ENCODE measurements at places on chromosomes 16 and 17.

DNA sequence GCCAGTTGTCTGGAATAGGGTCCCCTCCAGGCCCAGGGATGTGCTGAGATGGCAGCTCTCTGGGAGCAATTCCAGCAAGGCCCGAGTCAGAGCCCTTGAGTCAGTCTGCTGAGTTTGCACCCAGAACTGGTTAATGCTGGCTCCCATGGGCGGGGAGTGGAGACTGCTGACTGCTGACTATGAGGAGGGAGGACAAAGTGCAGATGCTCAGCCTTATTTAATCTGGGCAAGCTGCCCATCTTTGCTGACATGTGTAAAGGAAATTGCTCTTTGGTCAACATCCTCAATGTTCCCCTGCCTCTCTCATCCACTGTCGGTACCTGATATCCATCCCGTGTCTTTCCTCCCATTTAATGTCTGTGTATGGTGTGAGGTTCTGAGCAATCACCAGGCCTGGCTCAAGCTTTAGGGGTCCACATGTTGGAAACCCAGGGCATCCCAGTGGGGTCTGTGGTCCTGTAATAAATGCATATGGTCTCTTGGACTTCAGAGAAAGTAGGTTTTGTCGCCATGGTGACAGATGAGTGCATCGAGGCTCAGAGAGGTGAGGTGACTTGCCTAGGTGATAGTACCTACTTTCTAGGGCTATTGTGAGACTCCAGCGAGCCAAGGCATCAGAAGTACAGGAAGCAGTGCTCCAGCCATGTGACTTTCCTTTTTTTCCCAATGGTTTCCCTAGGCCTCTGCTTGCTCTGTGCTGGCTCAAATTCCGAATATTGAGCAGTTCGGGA lies 20.0 kb upstream of the RNF135 start:
- H3K4me1 ChIP-seq, result no peaks in the 10 kb centered on the region
- DNase-seq, result no peak
- no peaks in the 10 kb centered on the region for H3K36me3 ChIP-seq
- no peaks in the 10 kb centered on the region for H3K27me3 ChIP-seq
- no peak overlapping the region for H3K4me3 ChIP-seq

DNA sequence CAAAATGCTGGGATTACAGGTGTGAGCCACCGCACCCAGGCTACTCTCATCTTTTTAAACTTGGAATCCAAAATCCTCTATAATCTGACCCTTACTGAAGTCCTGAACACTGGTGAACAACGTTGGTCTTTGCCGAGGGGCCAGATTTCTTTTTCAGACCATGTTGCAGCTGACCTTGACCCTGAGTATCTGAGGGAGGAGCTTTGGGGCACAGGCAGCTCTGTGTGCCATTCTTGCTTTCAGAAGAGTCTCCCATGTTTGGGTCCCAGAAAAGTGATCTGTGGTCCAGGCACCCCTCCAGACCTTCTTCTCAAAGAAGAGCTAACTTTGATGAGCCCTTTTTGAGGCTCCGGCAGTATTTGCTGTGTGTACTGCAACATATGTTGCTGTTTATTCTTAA lies 50.4 kb downstream of the CENPV start:
- no peak for DNase-seq
- no peak overlapping the region for H3K4me3 ChIP-seq
- H3K27ac ChIP-seq, result no peak overlapping the region
- peaks cover 11% of the 10 kb centered on the region for H3K4me1 ChIP-seq

- DNase-seq, result no peak
- H3K4me1 ChIP-seq, result peaks cover 9% of the 10 kb centered on the region
- H3K27ac ChIP-seq, result no peak overlapping the region
- H3K36me3 ChIP-seq, result no peaks in the 10 kb centered on the region
- H3K27me3 ChIP-seq, result peaks cover 16% of the 10 kb centered on the region
Measured at GRCh38 chr17:79695293-79695790, 35.4 kb upstream of the ENPP7 start.

DNA sequence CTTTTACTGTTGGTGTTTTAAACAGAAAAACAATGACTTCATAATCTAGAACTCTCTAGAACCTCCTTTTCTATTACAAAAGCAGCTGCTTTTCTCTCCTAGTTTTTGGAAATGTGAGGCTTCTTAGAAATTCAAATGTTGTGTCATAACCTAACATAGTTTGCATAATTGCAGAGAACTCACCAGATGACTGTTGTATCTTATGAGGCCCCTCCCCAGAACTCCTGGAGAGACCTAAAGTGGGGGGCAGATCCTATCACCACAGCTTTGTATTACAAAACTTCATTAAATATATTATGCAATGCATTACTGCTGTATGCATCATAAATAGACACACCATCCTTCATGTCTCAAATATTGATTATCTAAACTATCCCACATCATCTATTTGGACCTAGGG lies 538.7 kb upstream of the HSBP1 start:
- no peak for DNase-seq
- H3K4me3 ChIP-seq, result no peak overlapping the region
- H3K4me1 ChIP-seq, result no peaks in the 10 kb centered on the region
- H3K27me3 ChIP-seq, result peaks cover 4% of the 10 kb centered on the region
- no peak overlapping the region for H3K27ac ChIP-seq

GRCh38 chr16:72723781-72724180 lies 324.1 kb downstream of the ZFHX3 start:
- no peak overlapping the region for H3K4me3 ChIP-seq
- no peaks in the 10 kb centered on the region for H3K27me3 ChIP-seq
- no peak for DNase-seq
- H3K4me1 ChIP-seq, result no peaks in the 10 kb centered on the region
- H3K27ac ChIP-seq, result no peak overlapping the region

DNA sequence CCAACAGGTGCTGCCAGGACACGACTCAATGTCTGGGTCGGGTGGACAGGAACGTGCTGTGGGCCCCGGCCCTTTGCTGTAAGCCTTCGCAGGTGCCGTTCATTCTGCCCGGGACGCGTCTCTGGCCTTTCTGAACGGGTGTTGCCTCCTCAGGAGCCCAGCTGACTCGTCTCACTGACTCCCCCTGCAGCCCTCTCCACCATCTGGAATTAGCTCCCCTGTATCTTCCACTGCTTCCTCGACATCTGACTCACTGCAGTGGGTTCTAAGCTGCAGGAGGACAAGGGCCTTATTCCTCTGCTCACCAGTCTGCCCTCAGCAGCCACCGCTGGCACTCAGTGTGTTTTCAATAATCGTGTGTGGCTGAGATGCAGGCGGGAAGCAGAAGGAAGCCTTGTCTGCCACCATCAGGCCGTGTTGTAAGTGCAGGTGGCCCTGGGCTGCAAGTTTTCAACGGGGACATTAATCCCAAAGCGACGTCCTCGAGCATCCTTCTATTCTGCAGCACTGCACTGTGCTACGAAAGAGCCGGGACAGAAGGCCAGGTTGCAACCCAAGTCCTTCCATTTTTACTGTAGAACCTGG lies 256.2 kb downstream of the FOXL1 start:
- no peaks in the 10 kb centered on the region for H3K36me3 ChIP-seq
- no peak for DNase-seq
- peaks cover 8% of the 10 kb centered on the region for H3K27me3 ChIP-seq
- H3K27ac ChIP-seq, result no peak overlapping the region
- no peaks in the 10 kb centered on the region for H3K4me1 ChIP-seq

DNA sequence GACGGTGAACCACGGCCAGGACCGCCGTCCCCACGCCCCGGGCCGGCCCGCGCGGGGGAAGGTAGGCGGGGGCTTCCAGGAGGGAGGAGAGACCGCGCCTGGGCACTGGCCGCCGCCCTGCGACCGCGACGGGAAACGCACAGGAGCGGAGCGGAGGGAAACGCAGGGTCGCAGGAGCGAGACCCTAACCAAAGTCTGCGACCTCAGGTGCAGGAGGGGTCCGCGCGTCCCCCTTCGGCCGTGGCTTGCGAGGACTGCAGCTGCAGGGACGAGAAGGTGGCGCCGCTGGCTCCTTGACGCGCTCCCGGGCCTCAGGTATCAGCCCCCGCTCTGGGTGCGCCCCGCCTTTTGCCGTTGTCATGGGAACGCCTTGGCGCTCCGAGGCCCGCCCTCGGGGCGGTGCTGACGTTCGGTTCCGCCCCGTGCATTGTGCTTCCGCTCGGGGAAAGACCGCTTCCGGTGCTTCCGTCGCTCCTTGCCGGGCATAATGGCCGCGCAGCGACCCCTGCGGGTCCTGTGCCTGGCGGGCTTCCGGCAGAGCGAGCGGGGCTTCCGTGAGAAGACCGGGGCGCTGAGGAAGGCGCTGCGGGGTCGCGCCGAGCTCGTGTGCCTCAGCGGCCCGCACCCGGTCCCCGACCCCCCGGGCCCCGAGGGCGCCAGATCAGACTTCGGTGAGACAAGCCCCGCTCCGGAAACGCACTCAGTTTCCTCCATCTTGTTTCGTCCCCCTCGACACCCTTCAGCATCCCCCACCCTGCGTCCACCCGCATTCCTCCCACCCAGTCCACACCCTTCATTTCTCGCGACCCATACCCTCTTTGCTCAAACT lies at the start of gene OVCA2:
Gene OVCA2 (plus strand): TSS at position 462 of the 829 bp plus-strand sequence. CDS start 26 bp downstream, at position 488.
- peaks cover 22% of the 10 kb centered on the region for H3K36me3 ChIP-seq
- H3K4me1 ChIP-seq, result peaks cover 20% of the 10 kb centered on the region
- DNase-seq, result peak; percentile 97

DNA sequence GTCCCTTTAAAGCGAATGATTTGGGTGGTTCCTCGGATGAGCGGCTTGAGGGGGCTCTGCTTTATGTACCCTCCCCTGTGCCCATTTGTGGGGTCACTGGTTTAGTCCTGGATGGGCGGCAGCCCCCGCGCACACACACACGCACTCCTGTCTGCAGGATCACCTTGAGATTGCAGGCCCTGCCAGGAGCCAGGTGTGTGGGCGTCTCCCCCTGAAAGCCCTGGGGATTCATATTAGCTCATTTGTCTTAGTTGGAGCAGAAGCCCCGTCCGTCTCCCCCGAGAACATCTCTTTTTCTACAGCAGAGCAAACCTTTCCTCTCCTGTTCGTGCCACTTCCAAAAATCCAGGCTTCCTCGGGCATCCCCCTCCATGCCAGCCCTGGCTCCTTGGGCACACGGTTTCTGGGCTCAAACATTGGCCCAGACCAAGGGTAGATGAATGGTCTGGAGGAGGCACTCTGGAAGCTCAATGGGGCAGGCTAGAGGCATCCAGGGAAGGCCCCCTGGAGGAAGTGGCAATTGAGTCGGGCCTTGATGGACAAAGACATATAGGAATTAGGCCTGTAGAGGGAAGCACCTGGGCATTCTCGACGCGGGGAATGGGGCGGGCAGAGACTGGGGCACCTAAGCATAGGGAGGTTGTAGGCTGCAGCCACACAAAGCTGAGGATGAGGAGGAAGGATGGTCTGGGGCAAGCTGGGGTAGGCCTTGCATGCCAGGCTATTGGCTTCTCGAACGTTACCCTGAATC lies 218.5 kb upstream of the GSE1 start:
- no peaks in the 10 kb centered on the region for H3K27me3 ChIP-seq
- no peak for DNase-seq
- H3K4me3 ChIP-seq, result no peak overlapping the region
- H3K4me1 ChIP-seq, result no peaks in the 10 kb centered on the region
- no peak overlapping the region for H3K27ac ChIP-seq
- H3K36me3 ChIP-seq, result no peaks in the 10 kb centered on the region

- no peak overlapping the region for H3K27ac ChIP-seq
- no peaks in the 10 kb centered on the region for H3K27me3 ChIP-seq
- no peaks in the 10 kb centered on the region for H3K36me3 ChIP-seq
- no peak overlapping the region for H3K4me3 ChIP-seq
- DNase-seq, result no peak
- H3K4me1 ChIP-seq, result peaks cover 11% of the 10 kb centered on the region
Measured at GRCh38 chr17:41301204-41301790, 1.4 kb downstream of the KRTAP29-1 start.

Data from activated CD8-positive, alpha-beta T cell treated with anti-CD3 and anti-CD28 coated beads for 36 hours (primary cell).